Activated CD4-positive, alpha-beta T cell treated with anti-CD3 and anti-CD28 coated beads for 36 hours (primary cell): ENCODE measurements at places on chromosomes 1 and 21. TPM values are rescaled to one million over a fixed set of nuclear protein-coding genes. Genes with fewer than 3 reads are reported as not detected.

Gene RGSL1
- total RNA-seq = not detected

DNA sequence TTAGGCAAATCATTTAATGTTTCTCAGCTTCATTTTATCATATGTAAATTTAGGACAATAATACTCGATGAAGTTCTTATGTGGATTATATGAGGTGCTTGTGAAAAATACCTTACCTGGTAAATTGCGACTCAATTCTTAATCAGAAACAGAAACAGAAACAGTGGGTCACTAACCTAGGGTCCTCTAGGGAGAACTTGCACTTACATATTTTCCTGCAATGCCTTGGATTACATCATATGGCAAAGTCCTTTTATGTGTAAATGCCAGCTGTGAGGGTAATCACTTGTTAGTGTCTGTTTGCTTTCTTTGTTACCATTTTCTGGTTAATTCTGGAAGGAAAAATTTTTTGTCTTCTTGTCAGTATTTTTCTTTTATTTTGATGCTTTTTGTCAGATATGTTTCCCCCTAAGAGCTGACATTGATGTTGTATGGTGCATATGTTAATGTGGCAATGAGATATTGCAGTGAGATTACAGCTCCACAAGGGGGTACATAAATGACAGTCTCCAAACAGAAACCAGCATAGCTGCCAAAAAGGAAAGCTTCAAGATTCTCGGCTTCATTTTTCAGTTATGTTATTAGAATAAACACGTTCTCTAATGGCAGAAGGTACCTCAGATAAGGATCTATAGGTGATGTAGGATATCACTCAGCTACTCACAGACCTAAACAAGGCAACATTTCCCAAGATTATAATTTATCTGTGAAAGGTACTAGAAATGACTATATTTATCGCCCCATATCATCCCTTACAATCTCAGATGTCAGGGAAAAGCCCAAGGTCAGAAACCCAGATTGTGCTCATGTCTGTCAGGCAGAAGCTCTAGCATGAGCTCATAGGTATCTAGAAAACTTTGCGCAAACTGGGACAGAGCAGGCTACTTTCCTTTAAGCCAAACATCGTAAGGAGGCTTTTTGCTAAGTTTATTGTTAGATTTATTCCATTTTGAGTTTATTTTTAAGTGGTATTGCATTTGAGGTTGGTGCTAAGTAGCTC lies 119.9 kb downstream of the FASLG start:
- H3K4me1 ChIP-seq = peaks cover 17% of the 10 kb centered on the region
- no peak overlapping the region for H3K4me3 ChIP-seq
- H3K27ac ChIP-seq = peak overlapping the region; percentile 33
- H3K27me3 ChIP-seq = peaks cover 5% of the 10 kb centered on the region
- no peak for DNase-seq

Gene HAO2
- not detected for total RNA-seq

- H3K4me3 ChIP-seq = no peak overlapping the region
- H3K36me3 ChIP-seq = peaks cover 7% of the 10 kb centered on the region
- H3K27me3 ChIP-seq = no peaks in the 10 kb centered on the region
- H3K27ac ChIP-seq = no peak overlapping the region
- no peaks in the 10 kb centered on the region for H3K4me1 ChIP-seq
- DNase-seq = no peak
Observed at GRCh38 chr1:98881901-98882300, 122.8 kb downstream of the PLPPR5 start.

DNA sequence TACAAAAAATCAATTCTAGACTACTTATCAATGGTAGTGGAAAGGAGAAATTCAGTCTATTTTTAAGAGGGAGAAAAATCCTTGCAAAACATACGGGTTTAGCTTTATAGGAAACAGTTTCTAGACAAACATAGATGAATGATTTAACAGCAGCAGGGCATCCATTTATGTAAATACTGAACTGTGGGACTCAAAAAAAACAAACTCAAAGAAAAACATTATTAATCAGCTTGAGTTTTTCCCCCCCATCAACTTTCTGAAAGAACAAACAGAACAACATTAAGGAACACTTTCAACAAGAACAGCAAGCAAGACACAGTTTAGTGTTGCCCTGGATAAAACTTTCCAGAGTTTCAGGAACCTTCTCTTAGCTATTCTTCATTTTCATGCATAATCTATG lies 147.3 kb upstream of the KCNK2 start:
- no peak overlapping the region for H3K4me3 ChIP-seq
- H3K36me3 ChIP-seq = no peaks in the 10 kb centered on the region
- DNase-seq = no peak

Gene CYP4A11
- not detected for total RNA-seq

DNA sequence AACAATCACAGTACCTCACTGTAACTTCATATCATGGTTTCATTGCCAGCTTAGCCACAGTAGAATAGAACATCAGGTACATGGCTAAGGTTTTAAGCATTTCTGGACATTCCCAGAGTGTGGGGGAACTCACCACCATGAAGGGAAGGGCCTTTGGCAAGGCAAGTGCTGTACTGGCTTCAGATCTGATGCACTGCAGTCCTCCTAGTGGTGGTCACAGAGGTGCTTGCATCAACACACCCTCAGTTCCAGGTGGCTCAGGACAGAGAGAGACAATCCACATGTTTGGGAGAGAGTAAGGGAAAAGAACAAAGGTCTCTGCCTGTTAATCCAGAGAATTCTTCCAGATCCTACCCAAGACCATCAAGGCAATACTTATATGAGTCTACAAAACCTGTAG lies 528.4 kb upstream of the RGS18 start:
- no peaks in the 10 kb centered on the region for H3K27me3 ChIP-seq
- no peak overlapping the region for H3K27ac ChIP-seq
- no peak overlapping the region for H3K4me3 ChIP-seq
- H3K36me3 ChIP-seq = no peaks in the 10 kb centered on the region

DNA sequence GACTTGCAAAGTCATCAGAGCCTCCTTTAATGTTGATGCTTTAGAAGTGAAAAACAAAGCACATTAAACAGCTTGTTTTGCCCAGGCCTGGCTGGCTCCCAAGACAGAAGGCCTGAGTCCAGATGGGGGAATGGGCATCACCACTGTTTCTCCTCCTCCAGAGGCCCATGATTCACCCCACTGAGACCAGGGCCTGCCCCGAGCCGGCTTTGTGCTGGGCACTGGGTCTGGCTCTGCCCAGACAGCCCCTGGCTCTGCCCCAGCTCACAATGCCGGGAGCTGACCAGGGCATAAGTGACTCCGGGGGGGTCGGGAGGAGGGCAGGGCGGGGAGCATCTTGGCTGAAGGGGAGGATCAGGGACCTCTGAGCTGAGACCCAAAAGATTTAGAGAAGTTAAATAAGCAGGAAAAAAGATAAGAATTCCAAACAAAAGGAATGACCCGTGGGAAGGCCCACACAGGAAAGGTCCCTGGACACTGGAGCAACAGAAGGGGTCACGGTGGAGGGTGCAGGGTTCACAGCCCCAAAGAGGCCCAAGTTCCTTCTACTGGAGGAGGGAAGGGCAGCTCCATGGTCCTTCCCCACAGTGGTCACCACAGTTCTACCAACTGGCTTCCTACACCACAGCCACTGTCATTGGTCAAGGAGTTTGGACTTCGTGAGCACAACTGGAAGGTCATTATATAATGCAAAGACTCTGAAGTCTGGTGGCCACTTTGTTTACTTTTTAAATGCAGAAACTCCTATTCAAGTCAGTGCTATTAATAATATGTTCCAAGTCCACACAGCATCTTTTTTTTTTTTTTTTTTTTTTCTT lies 5.5 kb downstream of the C2CD2 start:
- H3K27me3 ChIP-seq = peaks cover 3% of the 10 kb centered on the region
- no peak for DNase-seq
- H3K4me1 ChIP-seq = peaks cover 2% of the 10 kb centered on the region
- no peak overlapping the region for H3K4me3 ChIP-seq

DNA sequence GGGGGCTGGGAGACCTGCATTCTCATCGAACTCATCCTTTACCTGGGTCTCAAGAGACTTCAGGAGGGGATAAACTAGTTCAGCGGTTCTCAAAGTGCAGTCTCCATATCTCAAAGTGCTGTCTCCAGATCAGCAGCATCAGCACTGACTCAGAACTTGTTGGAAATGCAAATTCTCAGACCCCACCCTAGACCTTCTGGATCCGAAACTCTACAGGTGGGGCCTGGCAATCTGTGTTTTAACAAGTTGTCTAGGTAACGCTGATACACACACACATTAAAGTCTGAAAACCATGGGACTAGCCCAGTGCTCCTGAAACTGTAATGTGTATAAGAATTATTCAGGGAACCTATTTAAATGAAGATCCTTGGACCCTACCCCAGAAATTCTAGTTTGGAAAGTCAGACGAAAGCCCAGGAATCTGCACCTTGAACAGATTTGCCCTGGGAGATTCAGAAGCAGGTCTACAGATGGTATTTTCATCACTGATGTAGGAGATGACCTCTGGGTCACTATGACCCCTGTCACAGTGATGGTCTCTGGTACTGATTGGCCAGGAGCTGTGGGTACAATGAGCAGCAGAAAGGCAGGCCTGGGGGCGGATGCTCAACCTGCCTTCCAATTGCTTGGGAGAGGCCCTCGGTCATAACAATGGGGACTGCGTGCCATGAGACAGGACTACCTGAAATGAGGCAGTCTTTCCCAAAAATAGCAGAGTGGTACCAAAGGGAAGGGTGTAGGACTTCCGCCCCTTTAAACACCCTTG lies 127.2 kb downstream of the FAM78B start:
- no peak overlapping the region for H3K27ac ChIP-seq
- no peak for DNase-seq
- peaks cover 17% of the 10 kb centered on the region for H3K27me3 ChIP-seq
- no peaks in the 10 kb centered on the region for H3K36me3 ChIP-seq

Gene CFAP410
- 7.3 TPM for total RNA-seq

GRCh38 chr1:47618830-47619229 lies 181.0 kb downstream of the FOXD2 start:
- no peak for DNase-seq
- no peak overlapping the region for H3K4me3 ChIP-seq
- H3K4me1 ChIP-seq = no peaks in the 10 kb centered on the region
- H3K36me3 ChIP-seq = no peaks in the 10 kb centered on the region
- H3K27ac ChIP-seq = no peak overlapping the region
